ENCODE measurements at places on chromosomes 13 and 19.

DNA sequence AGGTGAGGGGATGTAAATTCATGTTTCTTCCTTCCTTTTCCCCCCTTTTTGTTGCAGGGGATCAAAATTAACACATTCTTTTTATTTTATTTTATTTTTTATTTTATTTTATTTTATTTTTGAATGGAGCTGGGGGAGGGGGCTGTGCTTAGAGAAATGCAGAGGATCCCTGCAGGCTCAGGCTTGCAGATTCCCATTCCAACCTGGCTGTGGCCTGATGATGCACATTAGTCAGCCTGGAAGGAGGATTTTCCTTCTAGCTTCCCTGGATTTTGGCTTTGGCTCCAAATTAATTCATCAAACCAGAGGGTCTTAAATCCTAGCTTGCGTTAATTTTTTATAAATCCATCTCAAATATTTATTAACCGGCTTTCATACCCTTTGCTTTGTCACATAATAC lies 67.0 kb downstream of the FREM2 start:
- no peak for DNase-seq

DNA sequence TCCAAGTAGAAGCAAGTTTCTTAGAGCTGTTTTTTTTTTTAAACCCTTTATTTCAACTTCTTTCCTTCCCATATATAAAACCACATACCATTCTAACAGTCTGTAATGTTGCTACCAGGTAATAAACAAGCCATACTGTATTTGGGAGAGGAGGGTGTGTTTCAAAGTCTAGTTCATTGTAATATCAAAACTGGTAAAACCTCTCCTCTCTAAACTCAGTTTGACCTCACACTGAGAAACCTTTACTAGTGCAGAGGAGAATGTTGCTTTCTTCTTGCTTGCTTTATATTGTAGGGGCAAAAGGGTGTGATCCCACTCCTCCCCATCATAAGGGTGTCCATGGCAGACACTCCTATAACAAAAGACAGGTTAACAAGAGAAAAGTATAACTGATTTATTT lies 155.1 kb downstream of the GGACT start:
- DNase-seq = no peak

GRCh38 chr13:79829880-79830279 lies 348.9 kb downstream of the NDFIP2 start:
- no peak for DNase-seq

- no peak for DNase-seq
Measured at GRCh38 chr13:30421093-30422053, 920 bp upstream of the UBE2L5 start.

GRCh38 chr13:57673197-57673596 lies 41.7 kb downstream of the PCDH17 start:
- DNase-seq = no peak

DNA sequence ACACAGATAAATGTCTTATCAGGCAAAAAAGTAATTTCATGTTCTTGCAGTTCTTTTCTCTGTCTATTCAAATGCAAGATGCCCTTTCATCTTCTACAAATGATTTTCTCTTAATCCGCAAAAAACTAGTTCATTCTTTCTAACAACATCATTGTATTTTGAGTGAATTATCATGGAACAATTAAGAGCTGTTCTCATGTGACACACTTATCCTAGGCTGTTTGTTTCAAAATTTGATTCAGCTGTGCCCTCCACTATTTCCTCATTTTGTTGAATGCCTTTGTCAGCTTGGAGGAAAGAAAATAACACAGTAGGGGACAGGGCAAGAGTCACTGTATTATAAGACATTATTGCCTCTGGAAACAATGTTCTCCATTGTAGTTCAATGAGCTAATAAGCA lies 396.9 kb downstream of the KCTD12 start:
- DNase-seq = no peak
